ENCODE measurements at places on chromosomes 4 and X.

DNA sequence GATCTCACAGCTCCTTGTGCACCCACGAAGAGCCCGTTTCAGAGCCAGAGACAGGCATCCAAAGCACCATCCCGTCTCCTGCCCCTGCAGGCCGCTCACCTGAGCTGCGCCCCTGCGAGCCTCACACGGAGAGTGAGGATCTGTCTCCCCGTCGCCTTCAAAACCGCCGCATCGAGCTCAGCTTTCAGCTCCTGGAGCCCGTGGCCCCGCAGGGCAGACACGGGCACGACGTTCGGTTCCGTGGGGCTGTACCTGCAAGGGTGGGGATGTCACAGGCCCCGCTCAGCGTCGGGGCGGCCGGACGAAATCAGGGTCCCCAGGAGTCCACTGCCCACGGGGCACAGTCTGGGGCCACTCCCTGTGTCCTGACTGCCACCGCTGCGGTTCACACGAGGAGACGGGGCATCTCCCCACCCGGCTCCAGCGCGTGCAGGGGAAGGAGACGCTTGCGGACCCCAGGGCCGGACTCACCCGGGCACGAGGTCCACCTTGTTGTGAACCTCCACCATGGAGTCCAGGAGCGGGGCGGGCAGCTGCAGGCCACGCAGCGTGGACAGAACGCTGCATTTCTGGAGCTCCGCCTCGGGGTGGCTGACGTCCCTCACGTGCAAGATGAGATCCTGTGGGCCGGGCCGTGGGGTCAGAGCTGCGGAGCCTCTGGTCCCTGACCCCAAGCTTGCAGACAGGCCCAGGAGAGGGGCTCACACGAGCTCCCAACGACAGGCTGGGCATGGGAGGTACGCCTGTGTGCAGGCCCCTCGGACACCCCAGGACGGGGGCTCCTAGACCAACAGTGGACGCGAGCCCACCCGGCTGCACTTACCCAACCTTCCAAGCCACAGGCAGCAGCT is 11.1 kb downstream of the GTPBP6 start:
- DNase-seq = no peak

GRCh38 chrX:153641627-153642026 is 5.4 kb upstream of the DUSP9 start:
- DNase-seq = no peak

- DNase-seq = no peak
These were observed 171.1 kb downstream of the LARP7 start for GRCh38 chr4:112808001-112808400.

DNA sequence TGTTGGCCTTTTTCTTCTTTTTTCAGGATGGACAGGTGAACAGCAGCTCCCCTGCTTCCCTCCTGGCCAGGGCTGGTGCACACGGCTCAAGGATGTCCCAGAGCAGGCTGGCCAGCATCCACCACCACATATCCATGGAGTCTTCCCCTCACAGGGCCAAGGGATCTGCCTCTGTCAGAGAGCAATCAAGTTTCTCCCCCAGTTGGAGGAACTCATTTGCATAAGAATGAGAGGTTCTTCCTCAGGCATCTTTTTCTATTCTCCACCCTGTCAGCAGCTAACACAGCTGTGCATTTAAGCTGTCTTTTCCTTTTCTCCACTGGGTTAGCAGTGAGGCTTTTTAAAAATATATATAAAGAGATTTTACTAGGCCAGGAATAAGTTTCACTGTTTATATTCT is 143.8 kb downstream of the ANAPC10 start:
- no peak for DNase-seq

DNA sequence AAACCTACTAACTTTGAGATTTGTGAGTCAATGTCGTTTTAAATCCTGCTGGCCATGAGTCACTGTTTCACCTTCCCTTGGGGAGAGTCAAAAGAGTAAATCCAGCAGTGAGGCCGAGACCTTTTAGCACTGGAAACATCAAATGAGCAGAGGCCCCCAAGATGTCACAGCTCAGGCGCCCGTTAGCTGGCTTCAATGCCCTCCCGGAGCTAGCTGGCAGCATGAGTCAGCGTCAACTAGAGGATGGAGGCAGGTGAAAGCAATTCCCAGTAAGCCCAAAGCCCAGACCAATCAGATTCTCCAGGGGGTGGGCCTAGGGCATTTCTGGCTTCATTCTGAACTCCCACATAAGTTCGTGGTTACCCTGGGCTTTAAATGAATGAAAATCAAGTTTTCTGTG is 170.9 kb downstream of the CLCN4 start:
- no peak for DNase-seq

- no peak for DNase-seq
These were observed 88.6 kb upstream of the TMEM164 start for GRCh38 chrX:109914114-109914849.

DNA sequence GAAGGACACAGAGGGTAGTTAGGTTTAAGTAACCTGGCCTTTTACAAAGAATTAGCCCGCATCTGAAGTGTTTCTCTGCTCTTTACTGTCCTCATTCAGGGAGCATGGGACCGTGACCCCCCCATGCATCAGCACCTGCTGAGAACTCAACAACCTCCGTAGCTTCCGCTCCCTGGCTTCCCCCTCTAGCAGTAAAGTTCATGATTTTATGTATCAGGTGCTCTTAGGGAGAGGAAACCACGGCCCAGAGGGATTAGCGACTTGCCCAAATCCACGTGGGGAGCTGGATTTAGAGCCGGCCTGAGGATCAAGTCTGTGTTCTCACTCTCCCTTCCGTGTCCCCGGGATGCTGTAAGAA is 284.6 kb upstream of the GATB start:
- no peak for DNase-seq

DNA sequence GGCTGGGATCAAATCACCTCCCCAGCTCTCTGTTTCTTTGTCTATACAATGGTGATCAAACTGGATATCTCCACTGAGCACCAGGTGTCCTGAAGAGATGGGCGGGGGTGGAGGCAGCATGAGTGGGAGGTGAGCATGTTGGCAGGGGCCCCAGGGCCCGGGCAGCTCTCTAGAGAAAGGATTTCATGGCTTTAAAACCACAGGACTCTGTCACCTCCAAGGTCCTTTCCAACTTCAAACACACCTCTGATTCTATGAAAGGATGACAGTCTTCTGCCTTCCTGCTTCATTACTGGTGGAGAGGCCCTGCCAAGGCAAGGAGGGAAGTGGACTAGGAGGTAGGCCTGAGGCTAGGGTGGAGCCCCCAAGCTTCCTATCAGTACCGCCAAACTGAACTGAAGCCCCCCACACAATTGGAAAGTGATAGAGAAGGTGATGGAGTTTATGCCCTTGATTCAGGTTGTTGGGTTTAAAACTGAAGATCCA is 38.6 kb downstream of the TRIM2 start:
- DNase-seq = no peak

DNA sequence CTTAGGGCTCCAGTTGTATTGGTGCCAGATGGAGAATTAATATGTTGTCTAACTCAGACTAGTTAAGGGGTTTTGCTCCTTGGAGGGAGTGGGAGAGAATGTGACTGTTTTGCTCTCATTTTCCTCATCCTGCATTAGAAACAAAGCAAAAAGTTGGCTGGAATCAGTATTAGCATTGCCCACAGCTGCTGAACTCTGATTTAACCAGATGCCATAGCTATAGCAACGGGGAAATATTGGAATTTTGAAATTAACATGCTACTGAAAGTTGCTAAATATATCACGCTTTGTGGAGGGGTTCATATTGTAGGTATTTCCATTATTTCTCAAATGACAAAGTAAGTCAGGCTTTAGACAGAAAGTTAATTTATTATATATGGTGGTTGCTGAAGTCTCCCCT is 66.7 kb upstream of the EOLA2 start:
- DNase-seq = no peak

DNA sequence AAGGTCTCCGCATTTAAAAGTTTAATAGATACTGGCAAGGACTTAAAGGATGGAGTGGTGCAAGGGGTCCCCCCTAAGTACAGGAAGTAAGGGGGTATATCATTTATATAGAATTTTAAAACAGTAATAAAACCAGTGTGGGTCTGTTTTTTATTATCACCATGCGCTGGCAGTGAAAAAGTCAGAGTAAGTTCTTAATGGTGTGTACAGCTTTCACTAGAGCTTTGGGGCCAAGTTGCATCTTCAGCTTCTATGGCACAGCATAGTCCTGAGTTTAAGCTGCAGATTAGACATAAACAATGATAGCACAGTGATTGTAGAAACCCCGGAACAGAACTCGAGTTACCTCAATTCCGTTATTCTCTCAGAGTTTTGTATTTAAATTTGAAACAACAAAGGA is 27.6 kb downstream of the RHOH start:
- no peak for DNase-seq

DNA sequence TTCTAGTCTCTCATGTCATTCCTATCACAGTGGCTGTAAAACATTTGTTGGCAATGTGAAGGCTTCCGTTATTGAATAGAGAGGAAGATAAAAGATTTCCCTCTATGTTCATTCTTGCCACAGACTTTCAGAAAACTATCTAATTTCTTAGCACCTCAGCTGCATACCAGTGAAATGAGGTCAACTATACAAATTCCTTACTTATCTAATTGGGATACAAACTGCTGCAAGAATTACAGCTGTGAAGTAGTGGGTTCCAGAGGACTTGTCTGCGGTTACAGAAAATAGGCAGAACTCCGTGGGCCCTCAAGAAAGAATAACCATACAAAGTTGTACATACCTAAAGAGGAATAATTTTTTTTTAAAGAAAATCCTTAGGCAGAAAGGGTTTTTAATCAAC is 175.8 kb downstream of the PPP1R2C start:
- DNase-seq = no peak

DNA sequence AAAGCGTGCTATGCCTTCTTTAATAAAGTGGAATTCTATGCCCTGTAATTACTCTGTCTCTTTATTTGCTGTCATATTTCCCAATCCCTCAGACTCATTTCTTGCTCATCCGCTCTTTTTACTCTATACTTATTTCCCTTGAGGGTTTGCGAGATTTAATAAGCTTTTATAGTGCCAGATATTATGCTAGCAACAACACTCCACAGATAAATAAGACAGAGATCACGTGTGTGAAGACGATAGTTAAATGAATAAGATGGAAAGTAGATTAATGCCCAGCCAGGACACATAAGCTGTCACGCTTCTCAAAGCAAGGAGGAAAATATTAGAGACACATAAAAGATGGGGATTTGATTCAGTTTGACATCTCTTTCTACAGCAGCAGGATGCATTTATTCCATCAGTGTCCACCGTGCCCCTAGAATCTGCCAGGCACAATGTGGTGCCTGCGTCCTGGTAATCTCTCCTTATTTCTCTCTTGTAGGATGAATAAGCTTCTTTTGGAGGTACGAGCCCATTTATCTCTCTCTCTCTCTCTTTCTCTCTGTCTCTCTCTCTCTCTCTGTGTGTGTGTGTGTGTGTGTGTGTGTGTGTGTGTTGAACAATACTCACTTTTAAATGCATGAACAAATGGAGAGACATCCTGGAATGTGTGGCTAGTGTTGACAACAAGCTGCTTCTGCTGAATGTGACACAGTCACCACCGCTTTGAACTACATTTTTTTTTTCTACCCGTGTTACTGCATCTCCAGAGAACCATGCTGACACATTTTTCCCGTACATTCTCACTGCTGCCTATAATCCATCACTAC is 48.2 kb downstream of the TMEM156 start:
- DNase-seq = no peak

DNA sequence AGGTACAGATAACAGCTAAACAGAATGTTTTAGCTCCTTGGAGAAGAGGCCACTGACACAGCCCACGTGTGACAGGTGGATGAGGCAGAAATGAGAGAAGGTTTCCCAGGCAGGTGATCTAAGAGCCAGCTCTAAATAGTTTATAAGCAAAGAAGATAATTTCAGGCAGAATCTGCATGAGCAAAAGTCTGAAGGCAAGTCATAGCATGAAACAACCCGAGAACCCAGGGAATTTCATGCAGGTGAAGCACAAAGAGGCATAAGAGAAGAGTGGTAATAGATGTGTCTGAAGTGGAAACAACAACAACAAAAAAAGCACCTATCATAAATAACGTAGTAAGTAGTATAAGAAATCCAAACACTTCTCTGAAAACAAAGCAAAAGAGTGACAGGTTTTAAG is 275.8 kb upstream of the CPEB2 start:
- no peak for DNase-seq

- no peak for DNase-seq
These were observed 97.6 kb downstream of the CPE start for GRCh38 chr4:165476214-165477098.

DNA sequence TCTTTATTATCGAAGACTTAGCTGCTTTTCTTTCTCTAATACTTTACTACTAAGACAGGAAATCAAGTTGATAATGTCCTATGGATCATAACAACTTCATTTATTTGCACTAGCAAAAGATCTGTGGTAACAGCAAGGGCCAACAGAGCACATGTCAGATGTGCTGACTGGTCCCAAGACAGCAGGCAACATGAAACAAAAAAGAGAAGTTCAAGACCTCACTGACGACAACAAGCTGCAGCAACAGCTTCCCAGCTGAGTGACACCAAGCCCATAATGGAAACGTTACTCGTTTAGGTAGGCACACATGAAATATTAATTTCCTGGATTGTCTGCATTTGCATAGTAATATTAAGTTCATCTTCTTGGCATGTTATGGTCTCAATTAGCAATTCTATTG is 126.9 kb downstream of the UNC5C start:
- DNase-seq = no peak

DNA sequence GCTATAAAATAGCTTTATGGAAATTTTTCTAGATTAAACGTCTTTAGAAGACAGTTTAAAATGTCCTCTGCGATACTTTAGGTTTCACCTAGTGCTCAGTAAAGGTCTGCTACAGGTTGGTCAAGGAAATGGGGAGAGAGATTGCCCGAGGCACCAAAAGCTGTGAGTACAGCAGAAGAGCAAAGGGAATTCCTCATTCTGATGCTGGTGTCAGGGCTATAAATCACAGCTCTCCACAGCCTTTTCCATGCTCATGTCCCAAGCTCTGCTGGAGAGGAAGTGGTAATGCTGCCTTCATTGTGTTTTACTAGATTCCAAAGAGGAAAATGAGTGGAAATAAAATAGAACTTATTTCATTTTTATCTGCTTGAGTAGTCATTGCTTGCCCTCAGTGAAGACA is 2060.4 kb downstream of the ARAP2 start:
- no peak for DNase-seq

DNA sequence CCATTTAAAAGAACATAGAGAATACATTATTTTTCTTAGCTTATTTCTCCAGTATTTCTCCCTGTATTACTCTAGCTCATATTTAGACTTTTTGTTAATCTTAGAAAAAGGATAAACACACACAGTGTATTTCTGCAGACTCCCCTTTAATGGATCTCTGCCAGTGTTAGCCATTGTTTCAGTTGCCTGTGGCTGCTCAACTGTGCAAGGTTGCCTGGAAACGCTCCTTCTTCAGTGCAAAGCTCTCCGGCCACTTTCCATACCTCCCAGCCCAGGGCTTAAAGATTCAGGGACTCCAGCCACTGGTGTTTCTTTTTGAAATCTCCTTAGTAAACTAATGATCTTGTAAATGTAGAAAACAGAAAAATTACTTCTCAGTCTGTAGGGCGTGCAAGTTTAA is 104.9 kb downstream of the SLIT2 start:
- no peak for DNase-seq

DNA sequence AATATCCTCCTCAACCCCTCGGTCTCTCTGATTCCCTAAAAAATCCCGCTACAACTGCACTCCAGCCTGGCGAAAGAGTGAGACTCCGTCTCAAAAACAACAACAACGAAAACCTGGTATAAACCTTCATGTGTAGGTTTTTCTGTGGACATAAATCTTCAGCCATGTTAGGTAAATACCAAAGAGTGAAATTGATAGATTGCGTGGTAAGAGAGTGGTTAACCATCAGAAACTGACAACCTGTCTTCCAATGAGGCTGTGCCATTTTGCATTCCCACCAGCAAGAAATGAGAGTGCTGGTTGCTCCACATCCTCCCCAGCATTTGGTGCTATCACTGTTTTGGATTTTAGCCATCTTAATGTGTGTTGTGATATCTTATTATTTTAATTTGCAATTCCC is 10.9 kb downstream of the TBC1D19 start:
- no peak for DNase-seq
